Ureter (tissue), 1 donor: ENCODE measurements at places on chromosomes 6 and 20. TPM values are rescaled to one million over a fixed set of nuclear protein-coding genes. Genes with fewer than 3 reads are reported as not detected.

Gene BEND3
- 7.0 TPM for total RNA-seq

DNA sequence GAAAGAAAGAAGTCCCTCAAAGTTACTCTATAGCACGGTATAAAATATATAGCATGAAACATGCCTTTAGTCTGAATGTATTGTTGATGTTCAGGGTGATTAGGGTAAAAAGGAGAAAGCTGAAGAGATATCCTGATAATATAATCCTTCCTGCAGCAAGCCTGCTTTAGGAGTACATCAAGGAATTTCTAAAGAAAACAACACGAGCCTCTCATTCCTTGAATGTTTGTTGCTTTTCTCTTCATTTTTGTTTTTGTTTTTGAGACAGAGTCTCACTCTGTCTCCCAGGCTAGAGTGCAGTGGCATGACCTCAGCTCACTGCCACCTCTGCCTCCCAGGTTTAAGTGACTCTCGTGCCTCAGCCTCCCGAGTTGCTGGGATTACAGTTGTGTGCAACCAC lies 79.1 kb downstream of the CD164 start:
- no peak for DNase-seq

GRCh38 chr6:26383624-26384417 lies 913 bp downstream of the BTN2A2 start:
- no peak for DNase-seq

GRCh38 chr20:5416086-5416485 lies 99.3 kb upstream of the PROKR2 start:
- DNase-seq, result no peak

GRCh38 chr20:35953387-35954199 lies 709 bp downstream of the SCAND1 start:
- peak; percentile 58 for DNase-seq

- DNase-seq, result no peak
Measured at GRCh38 chr6:22826961-22827360, 257.6 kb downstream of the HDGFL1 start.

GRCh38 chr20:17912916-17913315 lies 55.7 kb downstream of the SNX5 start:
- no peak for DNase-seq
